ENCODE measurements at places on chromosomes 7 and 10.

- no peak for DNase-seq
Measured at GRCh38 chr10:558891-559766, 130.3 kb downstream of the DIP2C start.

- DNase-seq, result no peak
Measured at GRCh38 chr10:96706331-96706853, 13.9 kb downstream of the PIK3AP1 start.

- DNase-seq, result no peak
Measured at GRCh38 chr10:98420786-98421185, 5.8 kb upstream of the PYROXD2 start.

- no peak for DNase-seq
Measured at GRCh38 chr7:140176122-140176701, 571 bp downstream of the KDM7A start.

DNA sequence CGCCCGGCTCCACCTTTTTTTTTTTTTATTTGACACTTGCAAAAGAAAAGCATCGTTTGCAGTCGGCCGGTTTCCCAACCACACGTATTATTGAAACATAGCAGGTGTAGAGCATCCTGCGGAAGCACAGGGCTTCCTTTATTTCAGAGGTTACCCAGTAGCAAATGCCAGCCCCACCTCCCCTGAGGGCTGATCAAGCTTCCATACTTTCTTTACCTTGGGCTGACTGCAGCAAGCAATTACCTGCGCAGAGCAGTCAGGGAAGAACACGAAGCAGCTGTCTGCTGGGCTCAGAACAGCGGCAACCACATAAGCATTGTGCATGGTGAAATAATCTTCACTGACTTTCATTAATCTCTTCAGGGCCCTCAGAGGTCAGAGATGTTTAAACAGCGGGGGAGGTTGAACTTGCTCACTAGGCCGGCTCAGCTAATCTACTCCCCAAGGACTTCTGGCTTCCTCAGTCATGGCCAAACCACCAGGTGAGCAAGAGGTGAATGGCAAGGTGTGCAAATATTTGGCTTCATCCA lies 784.7 kb upstream of the AUTS2 start:
- no peak for DNase-seq

GRCh38 chr10:95408983-95409873 lies 118.4 kb upstream of the PDLIM1 start:
- no peak for DNase-seq

- no peak for DNase-seq
Measured at GRCh38 chr7:68400783-68401182, 1197.5 kb upstream of the AUTS2 start.

All from vagina (tissue), 2 donors.